ENCODE measurements at places on chromosomes 3 and 15.

DNA sequence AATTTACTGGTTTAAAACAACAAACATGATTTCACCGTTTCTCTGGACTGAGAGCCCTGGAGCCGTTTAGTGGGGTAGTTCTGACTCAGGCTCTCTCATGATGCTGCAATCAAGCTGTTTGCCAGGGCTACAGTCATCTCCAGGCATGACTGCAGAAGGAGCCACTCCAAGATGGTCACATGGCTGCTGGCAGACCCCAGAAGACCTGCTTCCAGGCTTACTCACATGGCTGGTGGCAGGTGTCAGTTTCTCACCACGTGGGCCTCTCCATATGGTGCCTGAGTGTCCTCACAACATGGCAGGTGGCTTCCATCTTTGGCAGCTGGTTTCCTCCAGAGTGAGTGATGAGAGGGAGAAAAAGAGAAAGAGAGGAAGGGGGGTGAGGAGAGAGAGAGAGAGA lies 378.3 kb upstream of the RGMA start:
- DNase-seq = no peak

DNA sequence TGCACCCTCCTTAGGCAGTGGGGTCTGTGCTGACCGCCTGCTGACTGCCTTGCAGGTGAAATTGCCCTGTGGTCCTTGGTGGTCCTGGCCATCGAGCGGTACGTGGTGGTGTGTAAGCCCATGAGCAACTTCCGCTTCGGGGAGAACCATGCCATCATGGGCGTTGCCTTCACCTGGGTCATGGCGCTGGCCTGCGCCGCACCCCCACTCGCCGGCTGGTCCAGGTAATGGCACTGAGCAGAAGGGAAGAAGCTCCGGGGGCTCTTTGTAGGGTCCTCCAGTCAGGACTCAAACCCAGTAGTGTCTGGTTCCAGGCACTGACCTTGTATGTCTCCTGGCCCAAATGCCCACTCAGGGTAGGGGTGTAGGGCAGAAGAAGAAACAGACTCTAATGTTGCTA lies 2.4 kb downstream of the RHO start:
- DNase-seq = no peak

- no peak for DNase-seq
These were observed 19.9 kb downstream of the PXK start for GRCh38 chr3:58352626-58353025.

- peak; percentile 86 for DNase-seq
These were observed 1.1 kb upstream of the SETD5 start for GRCh38 chr3:9396301-9396631.

GRCh38 chr3:151432616-151433372 lies 28.1 kb downstream of the IGSF10 start:
- DNase-seq = no peak

- DNase-seq = no peak
These were observed 7.0 kb downstream of the GNAI2 start for GRCh38 chr3:50242851-50243542.

GRCh38 chr15:58410353-58410752 lies 21.4 kb upstream of the LIPC start:
- no peak for DNase-seq

DNA sequence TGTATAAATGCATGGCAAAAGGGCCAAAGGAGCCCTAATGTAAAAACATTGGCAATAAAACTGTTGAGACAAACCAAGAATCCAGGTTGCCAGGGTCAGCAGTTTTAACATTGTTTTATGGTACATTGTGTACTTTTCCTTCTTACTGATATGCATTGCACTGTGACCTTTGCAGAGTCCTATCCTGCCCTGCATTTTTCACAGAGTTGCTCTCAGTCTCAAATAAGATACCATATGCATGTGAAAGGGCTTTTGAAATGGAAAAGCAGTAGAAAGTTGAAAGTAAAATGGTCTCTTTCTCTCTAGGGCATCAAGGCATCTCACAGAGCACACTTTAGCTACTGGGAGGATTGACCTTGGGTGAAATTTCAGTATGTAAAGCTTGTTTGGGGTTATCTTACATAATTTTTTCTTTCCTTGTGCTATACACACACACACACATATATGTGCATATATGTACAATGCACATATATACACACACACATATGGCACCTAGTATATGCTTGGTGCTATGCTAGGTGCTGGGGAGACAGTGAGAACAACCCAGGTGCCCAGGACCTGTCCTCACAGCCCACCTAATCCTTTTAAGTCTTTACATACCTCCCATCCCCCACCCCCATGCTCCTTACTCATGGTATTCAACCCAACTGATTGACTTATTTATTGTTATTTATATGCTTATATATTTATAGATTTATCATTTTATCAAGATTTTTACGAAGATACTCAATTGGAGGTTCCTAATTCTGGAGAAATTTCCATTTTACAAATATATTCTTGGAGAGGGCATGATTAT lies 1.2 kb upstream of the PPP2R3A start:
- DNase-seq = no peak

- DNase-seq = no peak
These were observed 602.2 kb downstream of the FOXP1 start for GRCh38 chr3:70981231-70981880.

DNA sequence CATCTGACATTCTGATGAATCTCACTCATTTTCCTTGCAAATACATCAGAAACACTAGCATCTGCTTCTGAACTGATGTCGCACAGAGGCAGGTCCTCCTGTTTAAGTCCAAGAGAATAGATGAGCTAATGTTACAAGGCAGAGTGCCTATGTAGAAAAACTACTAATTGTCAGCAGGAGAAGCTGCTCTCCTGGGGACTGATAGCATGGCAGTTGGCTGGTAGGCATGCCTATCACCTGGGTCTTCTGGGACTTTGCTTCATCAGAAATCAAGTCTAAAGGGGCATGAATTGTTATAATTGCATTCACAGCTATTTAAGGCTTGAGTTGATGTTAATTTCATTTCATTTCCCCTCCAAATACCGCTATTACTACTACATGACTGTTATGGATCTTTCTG lies 457.2 kb downstream of the RAP2B start:
- DNase-seq = no peak

- no peak for DNase-seq
These were observed 174.2 kb downstream of the NR1D2 start for GRCh38 chr3:24119321-24119751.

Measured in CMK (cell line).